ENCODE measurements at places on chromosomes 7 and 10.

- DNase-seq, result no peak
Observed at GRCh38 chr10:111316722-111317212, 239.9 kb downstream of the ADRA2A start.

- no peak for DNase-seq
Observed at GRCh38 chr10:80871083-80871482, 333.4 kb downstream of the SH2D4B start.

DNA sequence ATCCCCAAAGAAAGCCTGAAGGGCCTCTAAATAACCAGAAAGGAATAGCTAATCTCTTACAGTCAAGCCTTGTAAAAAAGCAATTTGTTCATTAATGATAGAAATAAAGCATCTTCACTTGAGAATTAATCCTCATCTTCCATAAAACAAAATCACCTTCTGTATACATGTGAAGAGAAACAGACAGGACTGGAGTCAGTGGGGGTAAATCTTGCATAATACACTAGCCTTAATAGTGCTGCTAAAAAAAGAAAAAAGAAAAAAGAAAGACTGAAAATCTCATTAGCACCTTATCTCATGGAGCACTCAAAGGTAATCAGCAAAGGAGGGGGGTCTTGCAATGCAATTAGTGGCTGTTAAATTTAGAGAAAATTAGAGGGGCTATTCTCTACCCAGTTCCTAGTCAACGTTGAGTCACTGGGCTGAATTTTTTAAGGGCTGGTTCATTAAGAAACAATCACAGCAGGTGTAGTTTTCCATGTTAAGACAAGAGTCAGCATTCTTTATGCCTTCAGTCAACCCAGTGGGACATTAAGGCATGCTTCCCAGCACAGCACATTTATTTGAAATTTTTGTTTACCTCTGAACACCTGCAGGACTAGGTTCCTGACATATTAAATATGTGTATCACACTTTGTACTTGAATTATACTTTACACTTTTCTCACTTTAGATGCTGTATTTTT is 1455.7 kb upstream of the CELF2 start:
- DNase-seq, result no peak

- no peak for DNase-seq
Observed at GRCh38 chr7:128207609-128208008, 33.5 kb upstream of the LEP start.

DNA sequence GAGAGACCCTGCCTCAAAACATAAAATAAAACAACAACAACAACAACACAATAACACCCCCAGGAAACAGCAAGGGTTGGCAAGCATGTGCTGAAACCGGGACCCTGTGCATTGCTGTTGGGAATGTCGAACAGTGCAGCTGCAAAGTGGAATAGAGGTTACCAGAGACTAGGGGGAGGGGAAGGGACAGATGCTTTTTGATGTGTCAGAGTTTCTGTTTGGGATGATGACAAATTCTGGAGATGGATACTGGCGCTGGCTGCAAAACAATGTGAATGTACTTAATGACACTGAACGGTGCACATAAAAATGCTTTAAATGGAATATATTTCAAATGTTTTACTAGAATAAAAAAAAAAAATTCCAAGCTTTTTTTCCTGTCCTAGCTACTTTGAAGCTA is 241.8 kb downstream of the TEX36 start:
- DNase-seq, result no peak

DNA sequence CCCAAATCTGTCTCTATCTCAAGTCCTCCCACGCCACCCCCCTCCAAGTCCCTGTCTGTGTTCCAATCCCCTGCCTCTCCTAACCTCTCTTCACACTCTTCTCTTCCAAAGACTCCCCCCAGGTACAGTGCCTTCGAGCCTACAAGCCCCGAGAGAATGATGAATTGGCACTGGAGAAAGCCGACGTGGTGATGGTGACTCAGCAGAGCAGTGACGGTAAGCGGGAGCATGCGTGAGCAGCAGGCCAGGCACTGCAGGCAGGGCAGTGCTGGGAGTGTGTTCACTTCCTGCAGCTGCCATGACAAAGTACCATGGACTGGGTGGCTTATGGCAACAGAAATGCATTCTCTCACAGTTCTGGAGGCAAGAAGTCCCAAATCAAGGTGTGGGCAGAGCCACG is 23.4 kb downstream of the ARHGEF5 start:
- DNase-seq, result no peak

DNA sequence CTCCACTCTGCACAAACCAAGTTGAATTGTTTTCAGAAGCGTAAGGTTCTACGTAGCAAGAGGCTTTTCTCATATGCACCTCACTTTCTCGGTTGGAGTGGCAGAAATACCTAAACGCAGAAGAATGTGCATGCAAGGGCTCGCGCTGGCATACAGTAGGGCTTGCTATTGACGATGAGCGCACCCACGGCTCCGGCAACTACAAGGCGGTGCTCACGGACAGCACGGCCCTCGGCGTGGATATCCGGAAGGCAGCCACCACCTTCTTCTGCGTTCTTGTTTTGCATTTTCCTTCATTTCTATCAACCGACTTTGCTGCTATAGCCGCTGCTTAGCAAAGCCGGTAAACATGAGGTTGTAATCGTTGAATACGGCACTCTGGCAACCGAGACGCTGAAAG is 51.1 kb upstream of the UBE3C start:
- DNase-seq, result no peak

DNA sequence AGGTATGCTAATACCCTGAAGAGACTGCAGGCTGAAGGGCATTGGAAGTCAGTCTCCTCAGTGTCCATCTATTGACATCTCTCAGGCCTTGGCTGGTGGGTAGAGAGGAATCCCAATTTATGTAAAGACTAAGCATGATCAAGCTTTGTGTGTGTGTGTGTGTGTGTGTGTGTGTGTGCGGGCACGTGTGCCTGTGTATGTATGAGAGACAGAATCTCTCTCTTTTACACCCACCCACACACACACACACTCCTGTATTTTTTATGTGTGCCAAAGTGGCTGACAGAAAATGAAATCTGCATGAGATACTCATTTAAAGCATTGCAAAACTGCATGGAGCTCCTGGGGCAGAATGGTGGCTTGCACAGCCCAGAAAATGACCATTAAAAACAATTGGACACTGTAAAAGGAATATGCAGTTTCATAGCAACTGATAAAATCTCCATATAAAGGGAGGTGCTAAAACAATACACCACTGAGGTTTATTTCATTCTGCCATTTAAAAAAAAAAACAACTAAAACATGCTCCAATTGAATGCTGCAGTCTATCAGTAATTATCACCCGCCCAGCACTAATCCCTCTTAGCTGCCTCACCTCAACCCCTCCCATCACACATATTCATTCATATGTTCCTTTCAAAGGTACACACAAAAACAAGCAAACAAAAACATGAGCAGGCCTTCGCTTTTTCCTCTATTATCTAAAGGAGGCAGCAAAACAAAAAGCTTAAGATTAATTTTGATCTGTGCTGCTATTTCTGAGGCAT is 385.0 kb downstream of the KCNMA1 start:
- DNase-seq, result no peak

DNA sequence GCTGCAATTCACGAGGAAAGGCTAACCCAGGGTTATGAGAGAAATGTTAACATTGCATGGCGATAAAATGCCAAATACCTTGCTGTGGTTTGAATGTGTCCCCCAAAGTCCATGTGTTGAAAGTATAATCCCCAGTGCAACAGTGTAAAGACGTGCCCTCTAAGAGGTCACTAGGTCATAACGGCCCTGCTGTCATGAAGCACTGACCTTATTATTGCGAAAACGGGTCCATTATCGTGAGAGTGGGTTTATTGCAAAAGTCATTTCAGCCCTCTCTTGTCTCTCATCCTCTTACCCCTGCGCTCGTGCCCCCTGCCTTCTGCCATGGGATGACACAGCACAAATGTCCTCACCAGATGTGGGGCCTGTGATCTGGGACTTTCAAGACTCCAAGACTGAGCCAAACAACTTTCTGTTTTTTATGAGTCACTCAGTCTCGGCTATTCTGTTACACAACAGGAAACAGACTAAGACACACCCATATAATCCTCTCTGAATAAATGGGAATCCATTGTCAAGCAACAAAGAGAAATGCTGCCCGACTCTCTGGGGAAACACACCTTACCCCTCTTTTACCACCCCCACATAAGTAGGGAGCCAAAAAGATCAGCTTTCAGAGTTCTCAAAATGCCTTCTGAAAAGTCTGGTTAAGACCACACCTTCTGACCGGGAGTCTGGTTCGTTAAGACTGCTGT is 73.1 kb upstream of the UCN3 start:
- DNase-seq, result peak; percentile 48

- DNase-seq, result no peak
Observed at GRCh38 chr10:96718304-96718990, 1.9 kb downstream of the PIK3AP1 start.

DNA sequence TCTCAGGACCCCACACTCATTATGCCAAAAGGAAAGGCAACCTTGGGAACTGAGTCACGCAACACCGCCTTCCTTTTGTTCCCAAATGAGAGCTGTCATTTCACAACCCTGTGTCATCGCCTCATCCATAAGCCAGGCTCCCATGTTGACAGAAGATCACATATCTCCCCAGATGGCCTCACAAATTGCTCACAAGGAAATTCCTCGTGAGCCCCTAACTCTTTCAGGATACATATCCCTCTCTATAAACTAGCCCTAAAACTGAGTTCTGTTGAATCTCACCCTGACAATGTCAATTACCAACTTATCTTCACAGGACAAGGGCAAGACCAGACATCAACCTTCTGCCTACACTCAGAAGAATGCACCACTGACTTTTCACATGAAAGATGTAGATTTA is 22.6 kb downstream of the CCDC3 start:
- no peak for DNase-seq

DNA sequence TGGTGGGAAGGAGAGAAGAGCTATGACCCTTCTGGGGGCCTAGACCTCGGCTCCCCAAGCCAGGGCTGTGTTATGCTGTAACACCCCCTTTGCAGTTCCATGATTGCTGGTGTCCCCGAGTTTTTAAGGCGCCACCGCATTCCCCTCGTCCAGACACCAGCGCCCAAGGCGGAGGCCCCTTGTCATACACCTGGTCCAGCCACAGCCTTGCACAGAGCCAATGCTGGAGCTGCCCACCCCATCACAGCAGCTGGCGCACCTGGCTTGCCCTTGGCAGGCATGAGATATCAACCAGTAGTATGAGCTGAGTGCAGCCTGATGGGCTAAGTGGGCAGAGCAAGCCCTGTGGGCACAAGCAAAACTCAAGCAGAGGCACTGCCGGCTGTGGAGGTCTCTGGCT is 209.4 kb downstream of the SORCS1 start:
- DNase-seq, result no peak

GRCh38 chr7:15753887-15754579 is 67.5 kb upstream of the MEOX2 start:
- DNase-seq, result no peak

GRCh38 chr10:54908019-54908418 is 107.0 kb upstream of the PCDH15 start:
- DNase-seq, result no peak

GRCh38 chr10:63901881-63902280 is 380.7 kb downstream of the REEP3 start:
- DNase-seq, result no peak

- DNase-seq, result no peak
Observed at GRCh38 chr7:47231627-47232026, 350.3 kb downstream of the TNS3 start.

- DNase-seq, result no peak
Observed at GRCh38 chr7:2245883-2246675, 4.1 kb downstream of the NUDT1 start.

GRCh38 chr10:29496341-29497162 is 138.2 kb downstream of the SVIL start:
- peak; percentile 19 for DNase-seq

DNA sequence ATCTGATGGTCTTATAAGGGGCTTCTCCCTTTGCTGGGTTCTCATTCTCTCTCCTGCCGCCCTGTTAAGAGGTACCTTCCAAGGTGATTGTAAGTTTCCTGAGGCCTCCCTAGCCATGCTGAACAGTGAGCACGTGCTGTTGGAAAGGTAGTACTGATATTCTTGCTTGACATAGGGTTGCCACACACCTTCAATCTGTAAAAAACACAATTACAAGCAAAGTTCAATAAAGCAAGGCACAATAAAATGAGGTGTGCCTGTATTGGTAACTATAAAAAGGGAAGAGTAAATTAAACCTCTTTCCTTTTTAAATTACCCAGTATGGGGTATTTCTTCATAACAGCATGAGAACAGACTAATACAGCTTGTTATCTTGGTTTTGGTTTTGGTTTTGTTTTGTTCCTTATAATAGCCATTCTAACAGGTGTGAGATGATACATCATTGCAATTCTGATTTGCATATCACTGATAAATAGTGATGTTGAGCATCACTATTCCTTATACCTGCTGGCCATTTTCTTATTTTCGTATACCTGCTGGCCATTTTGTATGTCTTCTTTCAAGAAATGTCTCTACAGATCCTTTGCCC is 164.9 kb upstream of the TRIM24 start:
- no peak for DNase-seq
